ENCODE measurements at places on chromosomes 12 and 14.

- DNase-seq, result peak; percentile 58
These were observed 21.4 kb upstream of the CLEC4D start for GRCh38 chr12:8491646-8492530.

DNA sequence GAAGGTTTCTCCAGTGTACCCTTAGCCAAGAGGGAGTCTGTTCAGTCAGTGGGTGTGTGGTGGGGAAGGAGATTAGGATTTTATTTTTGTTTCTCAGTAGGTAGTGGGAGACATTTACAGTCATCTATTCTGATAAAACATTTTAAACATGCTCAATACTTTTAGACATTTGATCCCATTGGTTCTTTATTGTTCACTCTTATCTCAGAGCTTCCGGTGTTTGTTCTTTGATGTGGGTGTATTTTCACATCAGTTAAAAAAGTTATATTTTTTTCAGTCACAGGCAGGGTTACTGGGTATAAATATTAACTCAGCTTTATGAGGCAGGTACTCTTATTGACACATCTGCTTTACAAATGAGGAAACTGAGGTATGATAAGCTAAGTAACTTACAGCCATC lies 43.3 kb upstream of the LRRK2 start:
- DNase-seq, result no peak

DNA sequence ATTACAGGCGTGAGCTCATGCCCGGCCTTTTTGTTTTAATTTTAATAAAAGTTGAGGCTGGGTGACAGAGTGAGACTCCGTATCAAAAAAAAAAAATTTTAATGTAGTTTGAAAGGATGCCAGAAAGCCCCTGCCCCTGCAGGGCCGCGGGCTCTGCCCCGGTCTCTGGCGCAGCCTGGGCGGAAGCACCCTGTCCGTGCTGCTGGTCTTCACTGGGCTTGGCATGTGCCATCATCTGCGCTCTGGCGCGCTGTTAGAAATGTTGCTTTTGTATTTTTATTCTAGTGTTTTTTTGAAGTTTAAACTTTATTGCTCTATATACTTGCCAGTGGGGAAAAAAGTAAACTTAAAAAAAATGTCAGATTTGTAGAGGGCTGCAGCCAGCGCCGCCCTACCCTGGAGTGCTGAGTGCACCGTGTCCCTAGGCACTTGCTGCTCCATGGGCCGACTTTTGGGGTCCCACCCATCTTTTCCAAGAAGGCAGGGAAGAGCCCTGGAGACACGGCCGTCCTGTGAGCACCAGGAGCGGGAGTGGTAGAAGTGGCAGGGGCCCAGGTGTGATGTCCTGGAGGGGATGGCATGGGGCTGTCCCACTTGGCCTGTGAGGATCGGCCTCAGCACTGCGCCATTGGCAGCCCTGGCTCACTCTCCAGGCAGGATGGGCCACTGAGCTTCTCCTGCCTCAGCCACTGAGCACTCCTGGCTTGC lies 4.0 kb downstream of the MTA1 start:
- DNase-seq, result no peak

GRCh38 chr12:116156614-116157013 lies 120.9 kb downstream of the MED13L start:
- DNase-seq, result no peak

- DNase-seq, result no peak
These were observed 5.5 kb downstream of the CNTN1 start for GRCh38 chr12:40697566-40698259.

GRCh38 chr14:90730206-90730766 lies 85.9 kb downstream of the TTC7B start:
- DNase-seq, result no peak

DNA sequence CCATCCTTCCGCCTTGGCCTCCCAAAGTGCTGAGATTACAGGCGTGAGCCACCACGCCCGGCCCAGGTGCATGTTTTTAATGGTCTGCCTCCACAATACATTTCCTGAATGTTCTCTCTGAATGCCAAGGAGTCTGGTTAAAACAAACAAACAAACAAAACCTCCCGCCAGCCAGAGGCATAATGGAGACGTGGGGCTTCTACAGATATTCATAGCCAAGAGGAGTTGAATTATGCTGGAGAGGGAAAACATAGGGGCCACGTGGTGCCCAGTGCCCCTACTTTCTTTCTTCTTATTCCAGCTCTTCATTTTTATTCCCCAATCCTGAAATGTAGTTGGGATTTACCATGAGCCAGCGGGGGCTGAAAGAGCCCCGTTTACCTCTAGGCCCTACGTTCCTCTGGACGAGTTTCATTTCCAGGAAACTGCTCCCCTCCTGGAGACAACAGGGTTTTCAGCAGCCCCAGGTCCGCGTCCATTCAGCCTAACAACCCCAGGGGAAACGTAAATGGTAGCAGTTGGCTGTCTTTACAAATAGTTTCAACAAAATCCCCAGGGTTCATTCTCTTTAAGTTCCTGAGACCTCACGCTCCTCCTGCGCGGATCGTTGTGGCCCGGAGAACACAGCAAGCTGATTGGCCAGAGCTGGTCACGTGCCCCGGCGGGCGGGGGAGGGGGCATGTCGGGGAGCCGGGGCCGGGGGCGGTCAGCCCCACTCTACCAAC lies 108.5 kb upstream of the ESRRB start:
- no peak for DNase-seq

- DNase-seq, result no peak
These were observed 848 bp upstream of the CPNE6 start for GRCh38 chr14:24070285-24071143.

DNA sequence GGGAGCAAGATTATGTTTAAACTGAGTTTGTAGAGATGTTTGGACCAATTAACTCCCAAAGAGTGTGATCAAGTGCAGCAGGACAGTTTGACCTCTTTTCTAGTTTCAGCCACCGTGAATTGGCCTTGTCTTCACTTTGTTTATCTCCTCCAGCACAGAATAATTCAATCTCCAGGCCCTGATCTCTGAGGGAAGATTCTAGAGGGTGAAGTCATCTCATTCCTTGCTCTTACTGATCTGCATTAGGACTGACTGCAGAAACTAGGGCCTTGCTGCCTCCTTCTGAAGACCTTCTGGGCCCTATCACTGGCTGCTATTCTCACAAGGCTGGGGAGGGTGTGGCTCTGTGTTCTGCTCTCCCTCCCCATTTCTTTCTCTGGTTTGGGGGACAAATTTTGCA lies 29.4 kb downstream of the C12orf75 start:
- DNase-seq, result no peak

- DNase-seq, result peak; percentile 88
These were observed 23.1 kb downstream of the LLPH start for GRCh38 chr12:66107451-66107915.

DNA sequence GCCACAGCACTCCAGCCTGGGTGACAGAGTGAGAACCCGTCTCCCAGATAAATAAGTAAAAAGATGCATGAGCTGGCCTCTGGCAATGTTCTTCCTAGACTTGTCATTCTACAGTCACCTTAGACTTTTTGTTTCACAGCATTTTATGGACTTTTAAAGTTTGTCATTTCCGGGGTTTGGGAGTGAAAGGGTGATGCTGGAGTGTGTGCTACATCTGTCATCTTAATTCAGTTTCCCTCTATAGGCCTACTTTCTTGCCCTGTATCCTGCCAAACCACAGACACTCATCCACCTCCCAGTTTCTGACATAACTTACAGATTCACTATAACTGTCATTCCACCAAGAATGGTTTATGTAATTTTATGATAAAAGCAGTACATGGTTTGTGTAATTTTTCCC lies 166.7 kb upstream of the PARP11 start:
- no peak for DNase-seq

GRCh38 chr14:27995691-27996090 lies 770.9 kb upstream of the FOXG1 start:
- DNase-seq, result no peak

GRCh38 chr12:10131111-10131690 lies 1.2 kb upstream of the CLEC7A start:
- peak; percentile 78 for DNase-seq

DNA sequence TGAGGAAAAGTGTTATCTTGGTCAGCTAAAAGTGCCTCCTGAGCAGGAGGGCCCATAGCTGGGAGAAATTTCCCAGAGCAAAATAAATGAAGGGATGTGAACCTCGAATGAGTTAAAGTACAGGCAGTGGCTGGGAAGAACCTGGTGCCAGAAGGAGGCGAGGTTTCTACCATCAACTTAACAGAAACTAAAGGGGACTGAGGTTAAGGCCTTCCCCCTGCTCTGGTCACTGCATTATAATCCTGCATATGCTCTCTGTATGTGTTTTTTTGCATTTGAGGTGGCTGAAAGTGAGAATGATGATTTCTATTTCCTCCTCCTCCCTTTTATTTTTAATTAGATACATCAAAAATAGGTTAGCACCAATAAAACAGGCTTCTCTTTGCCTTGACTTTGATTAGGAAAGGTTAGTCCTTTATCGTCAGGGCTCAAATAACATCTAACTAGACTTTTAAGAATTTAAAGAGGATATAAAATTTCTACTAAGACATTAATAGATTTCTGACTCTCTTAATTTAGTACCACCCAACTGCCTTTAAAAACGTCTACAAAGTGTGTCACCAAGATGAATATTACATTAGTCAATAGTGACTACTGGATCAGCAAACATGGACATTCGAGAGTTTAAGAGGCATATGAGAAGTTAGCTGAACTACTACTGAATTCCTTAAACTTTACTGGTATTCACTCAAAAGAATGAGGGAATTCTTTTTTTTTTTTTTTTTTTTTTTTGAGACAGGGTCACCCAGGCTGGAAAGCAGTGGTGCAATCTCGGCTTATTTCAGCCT lies 49.2 kb downstream of the GALNT4 start:
- DNase-seq, result no peak

DNA sequence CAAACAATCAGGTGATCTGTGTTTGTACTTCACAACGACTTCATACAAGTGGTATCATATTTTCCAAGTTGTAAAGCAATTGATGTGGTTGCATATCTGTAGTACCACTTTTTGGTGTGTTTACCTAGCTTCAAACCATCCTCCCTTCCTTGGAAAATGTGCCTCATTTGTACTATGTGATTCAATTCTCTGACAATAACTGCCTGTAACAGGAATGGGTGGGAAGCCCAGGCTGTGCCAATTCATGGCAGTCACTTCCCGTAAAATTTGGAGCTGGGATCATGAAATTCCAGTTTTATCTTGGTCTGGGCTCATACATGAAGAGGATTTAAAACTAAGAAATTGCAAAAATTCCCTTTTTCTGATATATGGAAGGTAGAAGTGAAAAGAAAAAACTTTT lies 250.1 kb downstream of the DIO2 start:
- DNase-seq, result no peak

GRCh38 chr14:55843718-55844403 lies 263.9 kb downstream of the KTN1 start:
- no peak for DNase-seq

- no peak for DNase-seq
These were observed 10.2 kb downstream of the SCN8A start for GRCh38 chr12:51601241-51601640.

DNA sequence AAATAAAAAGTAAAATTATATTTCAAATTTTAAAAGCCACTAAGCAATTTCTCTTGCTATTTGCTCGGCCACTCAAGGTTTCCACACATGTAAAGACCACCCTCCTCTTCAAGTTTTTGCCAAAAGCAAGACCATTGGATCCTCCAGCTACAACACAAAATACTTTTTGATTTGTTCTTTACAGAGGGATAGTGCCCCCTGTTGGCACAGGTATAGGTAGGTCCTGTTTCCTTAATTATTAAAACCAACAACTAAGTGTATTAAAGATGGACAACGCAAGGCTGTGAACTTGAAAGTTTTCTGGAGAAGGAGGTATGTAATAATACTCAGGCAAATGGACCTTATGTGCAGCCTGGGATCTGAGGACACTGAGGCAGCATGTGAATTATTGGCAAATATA lies 23.8 kb downstream of the ATP6V1D start:
- DNase-seq, result no peak

GRCh38 chr12:48618541-48618940 lies 48.7 kb upstream of the LALBA start:
- DNase-seq, result peak; percentile 90

- DNase-seq, result no peak
These were observed 127.5 kb downstream of the PAPOLA start for GRCh38 chr14:96629558-96630222.

- DNase-seq, result no peak
These were observed 93.2 kb downstream of the EMP1 start for GRCh38 chr12:13289653-13290289.

DNA sequence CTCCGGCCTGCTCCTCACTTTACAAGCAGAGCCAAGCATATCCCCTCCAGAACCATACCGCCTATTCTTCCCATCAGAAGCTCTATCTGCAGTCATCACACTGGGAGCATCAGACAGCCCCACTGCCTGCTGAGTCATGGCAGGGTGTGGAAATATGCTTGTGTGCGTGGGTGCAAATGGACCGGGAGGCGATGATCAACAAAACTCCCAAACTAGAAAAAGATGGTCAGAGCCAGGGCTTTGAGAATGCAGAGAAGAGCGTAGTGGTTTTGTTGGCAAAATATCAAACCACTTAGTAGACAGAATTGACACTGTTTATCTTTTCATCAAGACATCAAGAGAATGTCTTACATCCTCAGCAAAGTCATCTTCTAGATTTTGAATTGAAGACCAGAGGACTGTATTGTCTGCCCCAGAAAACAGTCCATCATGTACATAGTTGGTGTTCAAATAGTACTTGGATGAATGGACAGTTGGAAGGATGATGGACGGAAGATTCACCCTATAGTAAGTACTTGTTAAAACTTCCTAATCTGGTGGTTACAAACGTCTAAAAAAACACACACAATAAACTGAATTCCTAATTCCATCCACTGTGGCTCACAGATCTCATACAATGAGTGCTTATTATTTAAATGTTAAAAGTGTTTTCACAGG lies 54.9 kb downstream of the VWF start:
- DNase-seq, result peak; percentile 91

DNA sequence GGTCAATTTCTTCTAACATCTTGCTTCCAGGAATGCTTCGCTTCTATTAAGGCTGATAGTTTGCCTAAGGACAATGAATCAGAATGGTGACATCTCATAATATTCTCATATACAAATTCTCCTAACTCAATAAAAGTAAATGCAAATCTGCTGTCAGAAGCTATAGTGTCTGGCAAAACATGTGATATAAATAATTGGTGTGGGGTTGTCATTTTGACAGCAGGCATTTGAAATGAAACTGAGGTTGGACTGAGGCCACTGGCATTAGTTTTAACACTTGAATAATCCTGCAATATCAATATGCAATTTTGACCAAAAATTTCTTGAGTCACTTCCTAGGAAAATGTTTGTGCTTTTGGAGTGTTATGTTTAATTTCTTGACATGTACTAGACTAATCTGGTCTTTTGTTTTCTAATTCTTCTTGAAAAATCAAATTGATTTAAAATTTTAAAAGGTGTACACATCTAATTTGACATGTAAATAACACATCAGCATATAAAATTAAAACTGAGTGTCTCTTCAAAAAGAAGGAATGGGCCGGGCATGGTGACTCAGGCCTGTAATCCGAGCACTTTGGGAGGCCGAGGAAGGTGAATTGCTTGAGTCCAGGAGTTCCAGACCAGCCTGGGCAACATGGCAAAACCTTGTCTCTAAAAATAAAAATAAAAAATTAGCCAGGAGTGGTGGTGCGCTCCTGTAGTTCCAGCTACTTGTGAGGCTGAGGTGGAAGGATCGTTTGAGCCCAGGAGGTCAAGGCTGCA lies 92.3 kb upstream of the BTG1 start:
- no peak for DNase-seq

- no peak for DNase-seq
These were observed 3.7 kb upstream of the NOS1 start for GRCh38 chr12:117365049-117365616.

All from inflammatory macrophage treated with lipopolysaccharide for 1 hour (primary cell).